ENCODE measurements at places on chromosomes 12 and 14.

- DNase-seq, result no peak
Observed at GRCh38 chr12:26293612-26294011, 98.2 kb downstream of the SSPN start.

DNA sequence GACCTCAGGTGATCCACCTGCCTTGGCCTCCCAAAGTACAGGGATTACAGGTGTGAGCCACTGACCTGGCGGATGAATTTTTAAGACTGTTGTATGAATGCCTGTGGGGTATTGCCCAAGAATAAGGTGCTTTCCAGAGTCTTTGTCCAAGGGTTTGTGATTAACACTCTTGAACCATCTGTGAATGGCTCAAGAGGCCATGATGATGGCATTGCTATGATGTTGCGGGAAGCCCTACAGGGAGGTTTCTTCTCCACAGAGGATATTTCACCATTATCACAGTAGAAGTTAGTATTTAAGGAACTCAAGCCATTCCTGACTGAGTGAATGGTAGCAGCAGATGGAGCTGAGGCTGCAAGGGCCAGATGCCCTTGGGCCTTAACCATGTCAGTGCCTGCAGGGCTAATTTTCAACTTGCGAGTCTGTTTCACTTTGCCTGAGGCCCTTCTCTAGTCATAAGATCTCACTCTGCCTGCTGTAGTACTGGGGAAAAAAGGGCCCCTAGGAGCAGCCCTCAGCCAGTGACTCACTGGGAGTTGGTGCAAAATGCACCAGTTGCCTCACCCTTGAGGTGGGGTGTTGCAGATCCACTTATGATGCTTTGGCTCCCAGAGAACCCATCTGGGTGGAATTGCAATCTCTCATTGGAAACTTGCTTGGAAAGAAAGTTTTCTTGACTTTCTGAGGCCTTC is 108.6 kb upstream of the FLRT2 start:
- no peak for DNase-seq

DNA sequence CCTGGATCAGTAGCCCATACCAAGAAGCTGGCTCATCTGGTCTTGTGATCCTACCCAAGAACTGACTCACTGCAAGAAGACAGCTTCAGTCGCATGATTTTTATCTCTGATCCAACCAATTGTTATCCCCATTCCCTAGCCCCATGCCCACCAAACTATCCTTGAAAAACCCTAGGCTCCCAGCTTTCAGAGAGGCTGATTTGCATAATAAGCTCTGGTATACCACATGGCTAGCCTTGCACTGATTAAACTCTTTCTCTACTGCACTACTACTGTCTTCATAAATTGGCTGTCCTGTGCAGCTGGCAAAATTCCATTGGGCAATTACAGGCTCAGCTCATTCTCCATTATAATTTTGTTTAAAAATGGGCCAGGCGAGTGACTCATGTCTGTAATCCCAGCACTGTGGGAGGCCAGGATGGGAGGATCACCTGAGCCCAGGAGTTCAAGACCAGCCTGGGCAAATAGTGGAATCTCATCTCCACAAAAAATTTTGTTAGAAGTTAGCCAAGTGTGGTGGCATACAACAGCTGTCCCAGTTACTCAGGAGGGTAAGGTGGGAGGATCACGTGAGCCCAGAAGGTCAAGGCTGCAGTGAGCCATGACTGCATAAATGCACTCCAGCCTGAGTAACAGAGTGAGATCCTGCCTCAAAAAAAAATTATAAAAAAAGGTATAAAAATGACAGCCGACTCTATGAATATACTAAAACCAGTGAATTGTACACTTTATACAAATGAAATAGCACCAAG is 76.7 kb upstream of the EIF5 start:
- DNase-seq, result no peak

- DNase-seq, result no peak
Observed at GRCh38 chr14:80850197-80850814, 91.2 kb downstream of the CEP128 start.

All from effector CD4-positive, alpha-beta T cell (primary cell).